Osteocyte (in vitro differentiated cells): ENCODE measurements at places on chromosomes 4 and X.

- no peak for DNase-seq
Observed at GRCh38 chrX:23263892-23264291, 70.8 kb upstream of the PTCHD1 start.

GRCh38 chr4:13539619-13540445 is 4.5 kb downstream of the NKX3-2 start:
- DNase-seq = no peak

- DNase-seq = no peak
Observed at GRCh38 chr4:76342191-76342590, 35.7 kb downstream of the STBD1 start.

GRCh38 chr4:135838889-135839288 is 1637.3 kb upstream of the PABPC4L start:
- DNase-seq = no peak

- no peak for DNase-seq
Observed at GRCh38 chr4:151771664-151772063, 10.9 kb upstream of the GATB start.

- DNase-seq = no peak
Observed at GRCh38 chr4:99645036-99645435, 12.6 kb downstream of the C4orf54 start.

- no peak for DNase-seq
Observed at GRCh38 chrX:110318664-110318968, 731 bp upstream of the AMMECR1 start.

DNA sequence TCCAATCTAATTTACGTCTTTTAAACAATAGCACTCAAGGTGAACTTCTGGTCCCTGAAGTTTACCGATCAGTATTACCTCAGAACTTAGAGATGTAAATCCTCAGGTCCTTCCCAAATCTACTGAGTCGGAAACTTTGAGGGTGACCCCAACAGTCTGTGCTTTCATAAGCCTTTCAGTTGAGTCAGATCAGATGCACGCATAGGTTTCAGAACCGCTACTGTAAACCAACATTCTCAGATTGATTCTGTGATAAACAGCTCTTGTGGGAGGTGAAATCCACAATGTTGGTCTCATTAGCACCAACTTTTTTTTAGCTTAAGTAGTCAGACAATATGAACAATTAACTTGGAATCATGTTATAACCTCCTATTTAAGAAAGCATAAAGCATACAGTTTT is 86.0 kb downstream of the WWC2 start:
- DNase-seq = no peak

GRCh38 chr4:108166441-108167315 is 2.1 kb downstream of the LEF1 start:
- no peak for DNase-seq
